ENCODE measurements at places on chromosomes 6 and 20. TPM values are rescaled to one million over a fixed set of nuclear protein-coding genes. Genes with fewer than 3 reads are reported as not detected.

GRCh38 chr20:41213150-41213820 is 75.9 kb downstream of the PLCG1 start:
- peak; percentile 53 for DNase-seq

GRCh38 chr6:76881414-76881813 is 581.9 kb downstream of the HTR1B start:
- no peak for DNase-seq

Gene NRN1
- 40.7 TPM for total RNA-seq

Gene TFB1M
- total RNA-seq, result 21.7 TPM

DNA sequence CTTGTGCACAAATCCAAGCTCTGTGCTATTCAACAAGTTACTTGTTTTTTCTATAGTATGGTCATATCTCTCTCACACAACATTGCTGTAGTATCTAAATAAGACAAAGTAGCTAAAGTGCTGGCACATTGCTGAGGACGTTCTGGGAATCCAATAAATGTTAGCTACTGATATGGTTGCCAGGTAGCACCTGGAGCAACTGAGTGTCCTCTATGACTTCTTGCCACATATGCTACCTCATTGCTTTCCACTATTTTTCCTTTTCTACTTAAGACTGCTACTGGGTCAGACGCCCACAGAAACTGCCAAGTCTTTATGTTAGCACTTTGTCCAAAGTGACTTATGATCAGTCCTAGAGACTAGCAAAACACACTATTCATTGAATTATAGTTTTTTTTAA is 85.3 kb downstream of the SYCP2 start:
- no peak for DNase-seq

DNA sequence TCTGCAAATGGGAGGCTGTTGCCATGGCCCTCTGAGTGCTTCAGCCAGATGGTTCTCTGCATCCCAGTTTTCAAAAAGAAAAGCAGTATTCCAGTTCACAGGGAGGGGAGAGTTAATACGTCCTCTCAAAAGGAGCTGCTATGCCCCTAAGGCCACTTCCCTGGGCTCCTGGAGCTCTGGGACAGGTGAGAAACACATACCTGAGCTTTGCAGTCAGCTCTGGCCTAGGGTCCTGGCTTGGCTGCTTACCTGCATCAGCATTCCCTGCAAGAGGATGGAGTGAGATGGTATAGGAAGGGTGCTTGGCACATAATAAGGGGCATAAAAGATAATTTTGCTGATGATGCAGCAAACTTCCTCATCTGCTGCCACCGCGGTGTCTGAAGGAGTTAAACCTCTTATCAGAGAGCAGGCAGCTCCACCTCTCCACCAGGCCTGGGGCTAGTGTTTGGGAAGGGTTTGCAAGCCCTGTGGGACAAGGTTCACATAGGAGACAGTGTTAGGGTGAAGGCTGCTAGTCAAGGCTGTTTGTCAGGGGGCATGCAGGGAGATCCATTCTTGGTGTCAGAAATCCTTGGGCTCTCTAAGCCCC is 62.7 kb downstream of the SLC24A3 start:
- no peak for DNase-seq

DNA sequence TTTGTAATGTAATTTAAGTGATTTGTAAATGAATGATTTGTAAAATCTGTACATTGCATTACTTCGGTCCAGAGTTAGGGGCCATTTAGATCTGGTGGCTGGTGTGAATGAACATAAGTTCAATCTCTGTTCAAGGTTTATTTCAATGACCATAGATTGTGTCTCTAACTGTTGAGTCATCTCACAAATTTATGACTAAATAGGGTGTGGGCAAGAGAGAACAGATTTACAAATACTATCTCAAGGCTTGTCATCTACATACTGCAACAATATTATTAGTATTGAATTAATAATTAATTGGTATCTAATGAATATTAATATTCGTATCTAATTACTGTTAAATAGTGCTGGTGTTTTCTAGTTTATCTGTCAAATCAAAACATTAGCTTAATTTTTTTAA is 115.3 kb upstream of the EDN1 start:
- peak; percentile 46 for DNase-seq

Gene CSNK2B
- 292 TPM for total RNA-seq

GRCh38 chr20:61599061-61599531 is 347.0 kb downstream of the CDH4 start:
- DNase-seq, result no peak

GRCh38 chr6:85684133-85684808 is 41.6 kb upstream of the SYNCRIP start:
- no peak for DNase-seq

GRCh38 chr6:1940381-1940780 is 305.0 kb downstream of the GMDS start:
- no peak for DNase-seq

Gene ASIP
- total RNA-seq, result not detected

GRCh38 chr6:110342759-110343158 is 15.4 kb downstream of the METTL24 start:
- no peak for DNase-seq

DNA sequence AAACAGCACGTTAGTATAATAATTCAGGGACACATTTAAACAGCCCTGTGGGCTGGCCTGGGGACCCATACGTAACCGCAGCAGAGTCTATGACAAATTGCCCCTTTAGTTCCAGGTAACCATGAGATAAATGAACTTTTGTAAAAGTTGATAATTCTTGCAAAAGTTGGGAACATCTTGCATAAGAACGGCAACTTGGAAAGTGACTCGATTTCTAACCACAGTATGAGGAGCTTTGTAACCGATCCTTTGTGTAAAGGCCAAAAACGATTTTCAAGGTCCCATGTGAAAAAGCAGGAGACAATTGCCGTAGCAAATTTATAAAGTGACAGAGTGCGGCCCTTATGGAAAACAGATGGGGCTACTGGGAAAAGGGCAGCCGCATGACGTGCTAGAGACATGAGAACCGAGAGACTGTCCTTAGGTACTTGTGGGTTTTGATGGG is 81.6 kb downstream of the PSMG4 start:
- DNase-seq, result no peak

Gene KIAA1755
- total RNA-seq, result 0.17 TPM
